ENCODE measurements at places on chromosomes 5 and 9.

DNA sequence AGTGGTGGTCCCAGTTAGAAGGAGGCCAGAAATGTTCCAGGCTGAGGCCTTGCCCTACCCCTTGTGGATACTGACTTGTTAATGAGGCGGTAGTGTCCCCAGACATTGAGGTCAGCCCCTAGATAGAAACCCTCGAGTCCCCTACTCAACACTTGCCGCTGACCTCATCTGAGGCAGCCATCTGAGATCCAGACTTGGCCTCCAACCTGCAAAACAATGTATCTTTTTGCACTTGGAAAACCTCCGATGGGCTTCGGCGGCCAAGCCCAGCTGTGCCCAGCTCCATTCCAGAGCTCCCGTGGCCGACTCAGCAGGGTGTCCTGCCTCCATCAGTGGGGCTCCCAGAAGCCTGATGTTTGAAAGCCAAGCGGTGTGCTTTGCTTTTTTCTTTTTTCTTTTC lies 122.1 kb downstream of the WNK2 start:
- no peak for DNase-seq

GRCh38 chr5:53167836-53168235 lies 58.3 kb upstream of the MOCS2 start:
- DNase-seq = no peak

DNA sequence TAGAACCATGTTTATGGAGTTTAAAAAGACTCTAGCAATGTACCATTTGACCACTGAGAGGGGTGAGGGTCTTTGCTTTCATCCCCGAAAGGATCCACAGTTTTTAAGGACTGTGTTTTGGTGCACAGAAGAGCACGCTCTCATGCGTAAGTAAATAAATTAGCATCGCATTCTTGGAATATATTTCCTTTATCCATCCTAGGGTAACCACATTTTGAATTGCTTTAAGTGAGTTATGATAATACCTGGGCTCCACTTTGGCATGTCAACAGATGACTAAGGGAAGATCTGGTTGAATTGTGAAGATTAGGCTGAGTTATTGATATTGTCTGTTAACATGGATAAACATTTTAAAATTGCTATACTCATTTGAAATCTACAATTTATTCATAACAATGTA lies 89.4 kb upstream of the EDIL3 start:
- DNase-seq = no peak

GRCh38 chr5:57258052-57258451 lies 84.2 kb downstream of the GPBP1 start:
- no peak for DNase-seq

GRCh38 chr9:134614256-134614655 lies 27.3 kb upstream of the COL5A1 start:
- no peak for DNase-seq

DNA sequence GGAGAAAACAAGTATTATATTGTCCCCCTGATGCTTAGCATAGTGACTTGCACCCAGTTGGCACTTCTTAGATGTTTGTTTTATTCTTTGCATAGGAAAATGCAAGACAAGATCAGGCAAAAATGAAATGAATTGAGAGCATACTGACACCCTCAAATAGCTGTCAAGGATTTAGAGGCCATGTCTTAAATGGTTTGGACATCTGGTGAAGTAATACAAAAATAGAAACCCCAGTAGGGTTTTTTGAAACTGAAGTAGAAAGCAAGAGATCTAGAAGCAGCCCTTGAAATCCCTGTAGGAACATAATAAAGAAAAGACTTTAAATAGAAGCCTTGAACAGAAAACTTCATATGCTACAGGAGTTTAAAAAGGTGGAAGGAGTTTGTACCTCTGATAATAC lies 174.3 kb downstream of the ANXA1 start:
- DNase-seq = no peak

DNA sequence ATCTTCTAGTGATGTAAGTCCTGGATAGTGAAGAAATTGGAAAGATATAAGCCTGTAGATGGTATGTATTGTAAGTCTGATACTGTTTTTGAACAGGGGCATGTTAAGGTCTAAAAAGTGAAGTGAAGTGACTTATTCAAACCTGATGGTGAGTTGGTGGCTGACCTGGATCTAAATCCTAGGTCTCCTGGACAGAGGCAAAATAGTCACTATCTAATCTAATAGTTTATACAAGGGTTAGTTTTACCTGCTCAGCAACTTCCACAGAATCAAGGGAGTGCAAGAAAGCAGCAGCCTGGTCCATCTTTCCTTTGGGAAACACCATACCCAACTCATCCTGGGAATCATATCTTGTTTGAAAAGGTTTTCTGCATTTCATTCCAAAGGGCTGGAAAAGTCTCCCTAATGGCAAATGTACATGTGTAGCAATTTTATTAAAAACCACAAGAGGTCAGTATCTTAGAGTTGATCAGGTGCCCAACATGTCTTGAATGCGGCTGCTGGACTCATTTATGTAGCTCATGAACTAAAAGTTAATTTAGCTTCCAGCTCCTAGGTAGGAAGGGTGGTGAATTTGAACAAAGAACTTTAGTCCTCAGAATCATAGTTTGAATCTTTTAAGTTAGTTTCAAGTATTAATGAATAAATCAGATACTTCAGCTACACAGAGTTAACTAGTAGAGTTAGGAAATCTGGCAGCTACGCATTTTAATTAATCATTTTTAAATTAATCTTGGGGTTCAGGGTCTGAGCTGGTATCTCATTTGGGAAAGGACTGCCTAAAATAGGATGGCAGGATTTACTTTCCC lies 26.0 kb downstream of the SKP2 start:
- DNase-seq = no peak

- DNase-seq = no peak
Observed at GRCh38 chr5:39197556-39197955, 21.8 kb downstream of the FYB1 start.

DNA sequence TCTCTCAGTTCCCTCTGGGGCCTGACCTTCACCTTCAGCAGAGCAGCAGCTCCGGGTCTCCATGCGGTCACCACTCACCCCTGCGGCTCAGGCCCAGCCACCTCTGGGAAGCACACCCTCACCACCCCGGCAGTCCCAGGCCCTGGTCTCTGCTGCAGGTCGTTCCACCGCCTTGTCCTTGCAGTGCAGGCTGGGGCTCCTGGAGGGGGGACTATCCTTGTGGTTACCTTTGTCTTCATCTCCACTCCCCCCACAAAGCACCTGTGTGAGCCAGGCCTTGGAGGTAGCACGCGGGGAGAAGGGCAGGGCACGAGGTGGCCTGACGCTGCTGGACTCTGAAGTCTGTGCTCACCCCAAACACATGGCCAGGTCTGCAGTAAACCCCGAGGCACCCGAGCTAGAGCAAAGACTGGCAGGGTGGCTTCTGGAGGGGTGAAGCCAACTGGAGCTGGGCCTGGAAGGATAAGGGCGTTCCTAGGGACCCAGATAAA lies 33.2 kb upstream of the RXRA start:
- DNase-seq = no peak

GRCh38 chr5:52837591-52838001 lies 49.9 kb downstream of the ITGA1 start:
- DNase-seq = no peak

GRCh38 chr5:134581241-134581981 lies 51.2 kb downstream of the SAR1B start:
- no peak for DNase-seq

DNA sequence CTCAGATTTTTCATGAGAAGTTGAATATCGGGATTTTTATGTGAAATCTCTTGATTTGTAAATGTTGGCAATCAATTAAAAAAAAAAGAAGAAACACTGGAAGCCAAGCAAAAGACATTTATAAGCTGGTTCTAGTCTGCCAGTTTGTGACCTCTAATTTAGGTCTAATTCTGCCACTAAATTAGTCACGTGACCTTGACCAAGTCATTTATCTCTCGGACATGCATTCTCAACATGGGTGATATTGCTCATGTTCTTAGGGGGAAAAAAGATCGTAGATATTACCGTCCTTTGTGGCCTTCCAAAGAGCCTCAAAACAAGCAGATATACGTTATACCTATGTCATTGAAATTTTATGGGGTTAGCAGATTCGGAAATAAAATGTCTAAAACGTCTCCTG lies 52.9 kb upstream of the PTPDC1 start:
- DNase-seq = no peak

DNA sequence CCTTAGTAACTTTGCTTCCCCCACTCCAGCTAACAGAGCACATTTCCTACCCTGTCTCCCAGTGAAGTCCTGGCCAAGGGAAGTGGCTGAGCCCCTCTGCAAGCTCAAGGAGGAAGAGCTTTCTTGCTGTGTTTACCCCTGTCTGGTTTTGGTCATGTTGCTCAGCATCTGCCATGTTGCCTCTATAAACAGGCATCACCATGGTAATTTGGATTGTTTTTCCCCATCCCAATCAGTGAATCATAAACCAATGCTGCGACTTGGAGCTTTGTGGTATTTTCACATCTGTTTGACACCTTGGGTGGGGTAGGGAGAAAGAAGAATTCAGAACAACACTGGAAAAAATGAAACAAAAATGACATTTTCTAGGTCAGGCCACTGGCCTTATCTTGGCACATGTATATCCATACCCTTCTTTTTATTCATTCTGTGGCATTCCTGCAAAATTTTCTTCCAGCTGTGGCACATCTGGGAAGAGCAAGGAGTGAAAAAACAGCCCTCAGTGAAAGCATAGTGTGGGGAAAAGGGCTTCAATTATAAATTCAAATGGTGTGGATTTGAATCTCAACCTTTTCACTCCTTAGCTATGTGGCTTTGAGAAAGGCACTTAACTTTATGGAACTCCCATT lies 42.5 kb downstream of the SLIT3 start:
- no peak for DNase-seq

DNA sequence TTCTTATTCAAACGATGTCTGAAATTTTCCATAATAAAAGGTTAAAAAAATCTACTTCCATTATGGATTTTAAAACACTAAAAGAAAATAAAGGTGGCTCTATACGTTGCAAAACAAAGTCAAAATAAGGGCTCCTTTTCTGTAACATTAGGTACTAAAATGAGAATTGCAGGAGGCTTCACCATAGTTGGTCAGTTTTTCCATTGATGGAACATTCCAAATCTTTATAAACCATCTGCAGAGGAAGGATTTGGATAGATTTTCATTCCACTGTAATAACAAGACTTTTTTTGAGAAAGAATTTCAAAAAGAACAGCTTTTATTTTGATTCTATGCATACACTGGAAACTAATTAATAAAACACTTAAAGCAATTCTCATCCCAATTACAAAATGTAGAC lies 145.6 kb downstream of the LURAP1L start:
- no peak for DNase-seq

- DNase-seq = no peak
Observed at GRCh38 chr5:27171761-27172261, 133.4 kb upstream of the CDH9 start.

DNA sequence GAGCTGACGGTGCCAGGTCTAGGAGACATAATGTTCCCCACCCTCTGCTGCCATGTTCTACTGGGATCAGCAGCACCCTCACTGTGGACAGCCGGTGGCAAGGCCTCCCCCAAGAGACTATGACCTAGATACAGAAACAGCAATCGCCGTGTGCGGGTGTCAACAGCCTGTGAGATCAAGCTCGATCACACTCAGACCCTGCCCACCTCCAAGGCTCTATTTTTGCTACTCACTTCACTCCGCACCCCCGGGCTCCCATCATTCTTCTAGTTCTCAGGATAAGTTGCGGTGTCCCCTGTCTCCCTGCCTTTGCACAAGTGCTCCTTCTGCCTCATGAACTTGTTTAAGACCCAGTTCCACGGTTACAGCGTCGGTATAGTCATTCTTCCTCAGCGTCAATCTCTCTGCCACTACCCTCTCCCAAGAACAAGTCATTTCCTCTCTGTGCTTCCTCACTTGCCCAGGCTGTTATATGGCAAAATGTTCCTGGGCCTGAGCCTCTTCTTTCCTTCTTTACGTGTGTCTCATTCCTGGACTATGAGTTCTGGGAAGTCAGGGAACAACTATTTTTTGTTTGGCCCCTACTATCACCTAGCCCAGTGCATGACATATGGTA lies 5.4 kb upstream of the DOCK8 start:
- DNase-seq = no peak

- no peak for DNase-seq
Observed at GRCh38 chr9:132560616-132561202, 21.7 kb upstream of the BARHL1 start.

DNA sequence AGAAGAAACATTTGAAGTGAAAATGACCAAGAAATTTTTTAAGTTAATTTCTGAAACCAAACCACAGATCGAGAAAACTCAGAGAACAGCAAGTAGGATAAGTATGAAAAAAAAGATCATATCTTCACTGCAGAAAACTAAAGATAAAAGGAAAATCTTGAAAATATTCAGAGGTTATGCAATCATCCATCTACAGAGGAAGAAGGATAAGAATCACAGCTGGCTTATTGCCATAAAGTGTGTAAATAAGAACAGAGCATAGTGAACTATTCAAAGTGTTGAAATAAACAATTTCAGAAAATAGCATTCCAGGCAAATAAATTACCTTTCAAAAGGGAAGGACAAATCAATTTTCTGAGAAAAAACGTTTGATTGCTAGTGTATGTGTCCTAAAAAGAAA lies 1191.7 kb upstream of the CDH6 start:
- DNase-seq = no peak

DNA sequence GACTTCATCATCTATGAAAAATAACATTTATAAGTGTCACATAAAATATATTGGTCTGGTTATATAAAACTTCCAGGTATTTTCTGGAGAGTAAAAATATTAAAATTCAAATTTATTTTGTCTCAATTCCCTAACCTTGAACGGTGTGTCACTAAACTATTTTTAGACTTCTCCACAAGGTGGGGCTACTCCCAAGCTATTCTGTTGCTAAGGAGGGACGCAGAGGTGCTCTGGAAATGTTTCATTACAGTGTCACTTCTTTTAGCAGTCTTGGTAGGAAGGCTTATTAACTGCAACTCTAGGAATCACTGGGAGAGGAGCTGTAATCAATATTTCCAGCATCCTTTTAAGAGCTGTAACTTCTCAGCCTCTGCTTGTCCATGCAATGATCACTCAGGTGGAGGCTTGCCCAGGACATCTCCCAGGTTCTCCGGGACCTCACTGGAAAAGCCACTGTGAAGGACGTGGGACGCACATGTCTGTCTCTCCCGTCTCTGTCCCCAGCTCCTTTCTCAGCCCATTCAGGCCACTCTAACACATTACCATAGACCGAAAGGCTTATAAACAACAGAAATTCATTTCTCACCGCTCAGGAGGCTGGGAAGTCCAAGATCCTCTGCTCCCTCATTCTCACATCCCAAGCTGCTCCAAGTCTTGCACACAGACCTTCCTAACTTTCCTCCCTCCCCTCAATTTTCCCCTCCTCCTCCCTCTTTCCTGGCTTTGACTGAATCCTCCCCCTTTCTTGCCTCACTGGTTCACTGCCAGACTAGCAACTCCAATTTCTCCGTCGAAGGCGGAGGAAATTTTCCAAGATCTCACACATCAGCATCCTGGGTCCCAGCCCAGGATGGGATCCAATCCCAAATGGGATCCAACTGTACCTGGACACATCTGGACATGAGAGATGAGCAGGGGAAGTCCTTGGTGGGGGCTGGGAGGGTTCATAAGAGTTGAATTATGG lies 32.7 kb upstream of the DNAH5 start:
- DNase-seq = no peak

- DNase-seq = no peak
Observed at GRCh38 chr9:93580654-93581380, 4.4 kb downstream of the PHF2 start.

GRCh38 chr5:178695556-178695955 lies 34.9 kb downstream of the ZNF354A start:
- DNase-seq = no peak

- no peak for DNase-seq
Observed at GRCh38 chr9:89603767-89604665, 796 bp upstream of the GADD45G start.

GRCh38 chr5:114363837-114364236 lies 2.0 kb downstream of the KCNN2 start:
- DNase-seq = no peak

- DNase-seq = no peak
Observed at GRCh38 chr9:110083866-110084265, 124.1 kb downstream of the C9orf152 start.

GRCh38 chr9:88429595-88430430 lies 41.6 kb downstream of the SPIN1 start:
- DNase-seq = no peak

All from esophagus squamous epithelium (tissue), 5 donors.